ENCODE measurements at places on chromosomes 16 and 17.

- no peak for DNase-seq
These were observed 39.3 kb upstream of the GNG13 start for GRCh38 chr16:839643-840408.

GRCh38 chr16:84406006-84406963 lies 37.9 kb downstream of the ATP2C2 start:
- DNase-seq: no peak

DNA sequence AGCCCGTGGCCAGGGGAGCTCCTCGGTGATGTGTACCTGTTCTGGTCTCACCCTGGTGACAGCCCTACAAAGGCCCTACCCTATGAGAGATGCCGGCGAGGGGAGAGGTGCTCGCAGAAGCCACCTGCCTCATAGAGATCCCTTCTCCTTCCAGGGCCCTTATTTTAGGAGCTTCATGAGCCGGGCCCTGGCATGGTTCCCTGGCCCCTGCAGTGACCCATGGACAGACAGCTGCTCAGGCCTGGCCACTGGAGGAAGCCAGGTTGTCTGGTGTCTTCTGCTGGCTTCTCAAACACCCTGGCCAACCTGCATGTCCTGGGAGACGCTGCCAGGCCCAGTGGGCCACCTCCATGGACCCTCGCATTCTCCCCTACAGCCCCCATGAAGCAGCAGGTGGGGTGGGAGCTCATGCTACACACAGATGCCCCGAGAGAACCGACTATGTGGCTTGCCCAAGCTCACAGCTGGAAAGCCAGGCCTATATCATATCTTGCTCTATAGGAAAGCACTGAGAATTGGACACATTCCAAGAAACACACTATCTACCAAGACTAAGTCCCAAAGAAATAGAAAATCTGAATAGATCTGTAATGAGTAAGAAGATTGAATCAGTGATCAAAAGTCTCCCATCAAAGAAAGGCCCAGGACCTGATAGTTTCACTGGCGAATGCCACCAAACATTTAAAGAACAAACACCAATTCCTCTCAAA lies 7.2 kb upstream of the AATK start:
- no peak for DNase-seq

DNA sequence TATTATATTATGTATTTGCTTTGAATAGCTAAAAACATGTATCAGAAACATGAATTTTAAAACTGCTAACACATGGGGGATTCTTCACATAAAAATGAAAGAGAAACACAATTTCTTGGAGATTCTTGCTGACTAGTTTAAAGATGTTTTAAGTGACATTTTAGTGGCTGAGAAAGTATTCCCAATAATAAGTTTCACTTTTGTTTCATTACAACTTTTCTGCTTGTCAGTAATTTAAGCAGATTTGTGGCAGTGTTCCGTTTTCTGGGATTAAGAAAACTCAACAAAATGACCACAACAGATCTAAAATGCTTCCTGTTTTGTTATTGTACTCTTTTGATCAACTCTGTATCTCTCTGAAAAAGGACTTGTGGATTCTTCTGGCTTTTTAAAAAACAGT lies 75.9 kb downstream of the NLK start:
- DNase-seq: no peak

GRCh38 chr16:85017151-85017550 lies 5.8 kb upstream of the ZDHHC7 start:
- no peak for DNase-seq

- peak; percentile 61 for DNase-seq
These were observed 26.3 kb downstream of the CEP112 start for GRCh38 chr17:66165537-66166123.

- DNase-seq: no peak
These were observed 545.5 kb downstream of the TMEM114 start for GRCh38 chr16:8044796-8045195.

DNA sequence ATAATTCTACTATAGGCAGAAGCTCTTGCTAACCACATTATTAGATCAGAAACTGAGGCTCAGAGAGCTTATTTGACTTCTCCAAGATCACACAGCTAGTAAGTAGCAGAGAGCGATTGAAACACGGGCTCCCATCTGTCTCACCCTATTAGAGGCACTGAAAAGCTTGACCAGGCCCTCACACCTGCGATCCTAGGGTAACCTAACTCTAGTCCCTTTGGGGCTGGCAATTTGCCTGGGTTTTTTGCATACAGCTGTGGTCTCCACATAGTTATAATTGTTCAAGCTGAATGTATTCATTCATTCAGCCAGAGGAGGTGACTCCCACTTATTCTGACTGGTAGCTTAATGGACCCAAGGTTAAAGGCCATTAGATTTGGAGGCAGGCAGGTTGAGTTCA lies 121.2 kb downstream of the ANKFN1 start:
- DNase-seq: no peak

DNA sequence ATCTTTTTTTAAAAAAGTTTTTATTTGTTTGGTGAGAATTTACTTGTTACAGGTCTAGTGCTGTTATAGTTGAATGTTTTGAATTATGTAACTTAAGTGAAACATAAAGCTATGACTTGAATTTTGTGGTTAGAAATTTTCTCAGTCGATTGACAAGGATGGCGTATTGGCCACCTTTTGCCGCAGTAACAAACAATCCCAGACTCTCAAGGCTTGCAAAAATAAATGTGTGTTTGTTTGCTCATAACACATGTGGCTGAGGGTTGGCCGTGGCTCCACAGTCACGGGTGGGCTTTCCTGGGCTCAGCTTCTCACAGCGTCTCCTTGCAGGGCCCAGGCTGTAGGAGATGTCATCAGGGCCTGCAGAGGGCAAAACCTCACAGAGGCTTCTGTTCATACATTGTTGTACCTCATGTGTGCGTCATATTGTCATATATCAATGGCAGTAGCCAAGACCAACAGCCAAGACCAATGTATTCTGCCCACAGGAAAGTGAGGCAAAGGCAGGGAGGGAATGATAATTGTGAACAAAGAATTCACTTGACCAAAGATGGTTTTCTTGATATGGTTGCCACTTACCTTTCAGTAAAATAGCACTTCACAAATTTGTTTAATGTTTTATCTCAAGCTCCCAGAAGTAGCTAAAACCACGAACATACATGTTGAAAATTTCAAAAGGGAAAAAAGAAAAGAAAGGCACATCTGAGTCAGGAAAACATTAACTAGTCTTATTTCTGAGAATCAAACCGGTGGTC lies 93.5 kb downstream of the WWOX start:
- DNase-seq: no peak

DNA sequence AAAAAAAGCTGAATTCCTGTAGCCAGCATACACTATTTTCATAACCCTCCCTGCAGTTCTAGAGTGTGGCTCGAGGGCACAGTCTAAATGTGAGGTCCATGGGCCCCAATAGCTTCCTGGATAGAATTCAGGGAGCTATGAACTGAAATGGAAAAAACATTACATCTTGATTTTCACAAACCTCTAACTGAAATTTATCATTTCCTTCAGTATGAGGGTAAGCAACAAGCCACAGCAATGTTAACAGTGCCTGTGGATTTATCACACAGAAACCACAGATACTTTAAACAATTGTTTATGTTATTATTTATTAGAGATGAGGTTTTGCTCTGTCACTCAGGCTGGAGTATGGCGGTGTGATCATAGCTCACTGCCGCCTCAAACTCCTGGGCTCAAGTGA lies 18.2 kb downstream of the TMEM92 start:
- DNase-seq: no peak

DNA sequence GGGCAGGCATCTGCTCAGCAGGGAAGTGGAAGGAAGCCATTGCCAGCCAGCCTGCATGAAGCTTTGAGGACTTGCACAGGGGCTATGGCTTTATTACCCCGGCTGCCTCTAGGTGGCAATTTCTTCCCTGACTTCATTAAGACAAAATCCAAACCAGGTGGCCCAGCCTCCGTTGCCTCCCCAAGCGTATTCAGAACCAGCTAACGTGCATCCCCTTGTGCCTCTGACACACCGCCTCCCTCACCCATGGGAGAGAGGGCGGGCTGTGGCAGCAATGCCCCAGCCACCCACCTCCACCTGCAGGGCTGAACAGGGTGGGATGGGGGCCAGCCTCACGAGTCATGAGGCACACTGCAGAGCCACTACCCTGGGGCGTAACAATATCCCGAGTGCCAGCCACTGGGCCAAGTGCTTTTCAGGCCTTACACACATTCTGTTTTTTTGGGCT lies 6.8 kb downstream of the KIFC3 start:
- peak; percentile 52 for DNase-seq

- no peak for DNase-seq
These were observed 1.4 kb upstream of the NBR1 start for GRCh38 chr17:43169561-43170139.
